ENCODE measurements at places on chromosomes 7 and 10.
A peak's percentile ranks its signal among the peaks of the same experiment; 100 is the strongest.

DNA sequence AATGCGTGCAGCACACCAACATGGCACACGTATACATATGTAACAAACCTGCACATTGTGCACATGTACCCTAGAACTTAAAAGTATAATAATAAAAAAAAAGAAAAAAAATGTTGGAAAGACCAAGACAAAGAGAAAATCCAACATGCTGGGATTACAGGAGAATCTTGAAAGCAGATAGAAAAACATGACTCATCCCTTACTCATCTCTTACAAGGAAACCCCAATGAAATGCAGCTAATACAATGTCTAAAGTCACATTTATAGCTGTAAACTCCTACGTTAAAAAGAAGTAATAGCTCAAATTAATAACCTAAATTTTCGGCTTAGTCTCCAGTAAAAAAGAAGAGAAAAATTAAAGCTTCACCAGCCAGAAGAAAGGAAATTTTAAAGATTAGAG lies 47.5 kb upstream of the DGKB start:
- no peak for DNase-seq

GRCh38 chr7:157372300-157373232 lies 35.8 kb downstream of the DNAJB6 start:
- DNase-seq = no peak

GRCh38 chr10:80460399-80461207 lies 6.5 kb downstream of the TSPAN14 start:
- DNase-seq = peak; percentile 38

DNA sequence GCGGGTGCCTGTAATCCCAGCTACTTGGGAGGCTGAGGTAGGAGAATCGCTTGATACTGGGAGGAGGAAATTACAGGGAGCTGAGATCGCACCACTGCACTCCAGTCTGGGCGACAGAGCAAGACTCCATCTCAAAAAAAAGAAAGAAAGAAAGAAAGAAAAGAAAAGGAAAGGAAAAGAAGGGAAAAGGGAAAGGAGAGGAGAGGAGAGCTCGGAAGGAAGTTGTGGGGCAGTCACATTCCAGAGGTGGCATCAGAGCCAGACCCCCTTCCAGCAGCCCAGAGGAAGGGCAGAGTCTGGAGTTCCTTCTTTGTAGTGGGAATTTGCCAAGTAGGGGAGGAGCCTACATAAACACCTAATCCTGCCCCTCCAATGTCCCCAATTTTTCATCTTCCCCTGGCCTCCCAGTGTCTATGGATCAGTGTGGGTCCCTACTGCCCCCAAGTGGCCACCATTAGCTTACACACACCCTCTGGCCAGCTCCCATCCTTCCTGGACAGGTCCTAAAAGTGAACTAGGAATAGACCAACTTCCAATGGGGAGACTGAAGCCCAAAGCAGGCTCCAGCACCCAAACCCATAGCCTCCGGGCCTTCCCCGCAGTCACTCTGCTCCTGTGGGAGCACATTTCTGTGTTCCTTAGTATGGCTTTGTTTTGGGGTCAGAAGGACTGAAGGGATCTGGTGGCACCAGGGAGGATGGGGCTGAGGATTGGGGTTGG lies 39.6 kb upstream of the HSPB1 start:
- DNase-seq = peak; percentile 72

GRCh38 chr7:51644216-51644615 lies 327.6 kb upstream of the COBL start:
- DNase-seq = no peak

GRCh38 chr7:2993868-2994267 lies 49.8 kb downstream of the CARD11 start:
- DNase-seq = no peak

DNA sequence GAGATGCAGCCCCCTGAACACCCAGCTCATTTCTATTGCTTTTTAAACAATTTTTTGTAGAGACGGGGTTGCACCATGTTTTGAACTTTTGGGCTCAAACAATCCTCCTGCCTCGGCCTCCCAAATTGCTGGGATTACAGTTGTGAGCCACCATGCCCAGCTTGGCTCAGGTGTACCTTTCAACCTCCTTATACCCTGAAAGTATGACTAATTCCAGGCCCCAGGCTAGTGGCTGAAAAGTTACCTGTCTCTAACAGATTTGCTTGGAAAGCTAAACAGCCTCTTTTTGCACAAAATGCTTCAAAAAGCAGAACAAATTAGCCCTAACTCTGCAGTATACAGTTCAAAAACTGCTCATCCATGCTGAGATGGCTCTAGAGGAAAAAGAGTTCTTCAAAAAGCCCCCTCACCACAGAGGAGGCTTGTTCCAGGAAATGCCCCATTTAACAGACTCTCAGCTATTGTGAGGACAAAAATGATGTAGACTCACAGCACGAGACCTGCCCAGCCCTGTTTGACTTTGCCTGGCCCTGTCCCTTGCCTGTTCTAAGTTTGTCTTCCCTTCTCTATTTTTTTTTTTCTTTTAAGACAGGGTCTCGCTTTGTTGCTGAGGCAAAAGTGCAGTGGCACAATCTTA lies 13.4 kb upstream of the AP1S1 start:
- DNase-seq = no peak

DNA sequence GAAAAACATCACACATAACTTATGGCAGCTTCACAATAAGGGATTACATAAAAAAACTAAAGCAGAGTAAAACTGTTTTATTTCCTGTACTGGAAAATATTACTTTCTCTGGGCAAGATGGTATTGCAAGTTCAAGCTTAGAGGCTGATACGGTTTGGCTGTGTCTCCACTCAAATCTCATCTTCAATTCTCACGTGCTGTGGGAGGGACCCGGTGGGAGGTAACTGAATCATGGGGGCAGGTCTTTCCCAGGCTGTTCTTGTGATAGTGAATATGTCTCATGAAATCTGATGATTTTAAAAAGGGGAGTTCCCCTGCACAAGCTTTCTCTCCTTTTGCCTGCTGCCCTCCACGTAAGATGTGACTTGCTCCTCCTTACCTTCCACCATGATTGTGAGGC lies 5.1 kb upstream of the LRRC27 start:
- no peak for DNase-seq

DNA sequence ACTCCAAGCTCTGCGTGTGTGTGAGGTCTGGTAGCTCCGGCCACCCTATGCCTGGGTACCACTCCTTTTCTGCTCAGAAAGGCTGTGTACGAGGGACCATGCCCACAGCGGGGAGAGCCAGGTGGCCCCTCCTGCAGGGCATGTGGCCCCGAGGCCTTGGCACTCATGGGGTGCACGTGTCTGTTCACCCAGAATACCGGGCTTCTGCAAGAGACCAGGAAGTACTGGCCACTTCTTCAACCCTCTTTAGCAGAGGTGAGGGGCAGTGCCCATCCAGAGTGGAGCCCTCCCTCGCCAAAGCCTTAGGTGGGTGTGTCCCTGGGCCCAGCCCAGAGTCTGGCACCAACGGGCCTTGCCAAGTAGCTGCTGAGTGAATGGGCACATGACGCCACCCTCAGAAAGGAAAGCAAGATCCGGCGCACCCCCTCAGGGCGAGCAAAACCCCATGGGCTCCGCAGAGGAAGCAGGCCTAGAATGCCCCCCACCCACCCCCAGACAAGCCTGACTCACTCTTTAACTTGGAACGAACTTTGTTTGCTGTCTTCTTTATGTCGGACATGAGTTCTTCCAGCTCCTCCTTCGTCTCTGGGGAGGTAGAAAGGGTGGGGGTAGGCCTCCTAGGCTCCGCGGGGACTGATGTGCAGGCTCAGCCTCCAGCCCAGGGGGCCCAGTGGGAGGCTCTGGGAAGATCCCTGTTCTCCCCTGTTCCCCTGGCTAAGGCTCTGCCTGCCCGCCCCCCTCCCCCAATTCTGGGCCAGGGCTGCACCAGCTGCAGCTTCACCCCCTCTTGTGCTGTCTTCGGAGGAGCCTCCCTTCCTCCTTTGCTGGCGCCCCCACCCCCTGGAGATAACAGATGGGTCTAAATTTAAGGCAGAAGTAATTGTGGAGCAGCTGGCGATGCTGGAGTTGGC lies 14.6 kb downstream of the STX1A start:
- DNase-seq = no peak

DNA sequence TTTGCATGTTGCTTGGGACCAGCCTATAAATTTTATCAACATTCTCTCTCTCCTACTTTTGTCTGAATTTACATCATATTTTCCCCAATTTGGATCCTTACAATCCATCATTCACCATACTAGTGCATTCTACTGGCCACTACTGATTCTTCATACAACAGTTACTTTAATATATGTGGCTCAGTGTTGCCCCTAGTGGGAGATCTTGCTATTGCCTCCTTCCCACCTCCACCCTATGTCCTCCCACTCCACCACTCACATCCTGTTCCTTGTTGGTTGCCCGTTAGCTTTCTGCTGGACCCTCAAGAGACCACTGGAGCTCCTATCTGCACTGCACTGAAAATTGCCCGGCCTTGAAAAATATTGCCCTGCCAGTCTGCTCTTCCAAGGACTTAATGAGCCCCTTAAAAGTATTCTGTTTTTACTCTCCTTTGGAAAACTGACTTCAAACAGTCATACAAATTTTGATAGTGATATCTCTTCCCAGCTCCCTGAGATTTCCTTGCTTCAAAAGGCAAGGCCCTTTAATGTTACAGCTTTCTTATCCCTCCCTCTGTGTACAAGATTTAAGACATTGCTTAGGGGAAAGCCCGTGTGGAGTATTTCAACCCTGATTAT lies 243.2 kb upstream of the TMEM229A start:
- no peak for DNase-seq

DNA sequence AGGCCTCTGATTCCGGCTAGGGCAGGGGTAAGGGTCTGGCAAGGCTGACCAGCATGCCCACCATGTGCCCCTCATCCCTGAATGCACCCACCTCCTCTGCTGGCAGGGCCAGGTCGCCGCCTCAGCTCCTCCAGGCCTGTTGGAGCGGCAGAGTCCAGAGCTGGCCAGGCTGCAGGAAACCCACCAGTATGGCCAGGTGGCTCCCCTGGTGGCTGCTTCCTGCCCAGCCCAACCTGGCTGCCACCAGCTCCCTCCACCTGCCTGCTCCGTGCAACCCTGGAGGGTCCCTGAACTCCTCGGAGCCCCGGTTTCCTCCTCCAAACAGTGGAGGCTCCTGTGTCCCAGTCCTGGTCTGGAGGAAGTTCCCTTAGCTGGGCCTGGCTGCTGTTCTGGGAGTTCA lies 39.6 kb downstream of the MICALL2 start:
- no peak for DNase-seq

- no peak for DNase-seq
These were observed 87.3 kb downstream of the LHFPL3 start for GRCh38 chr7:104415700-104416099.

- DNase-seq = peak; percentile 62
These were observed 682.7 kb upstream of the IGFBP3 start for GRCh38 chr7:46603780-46604179.

DNA sequence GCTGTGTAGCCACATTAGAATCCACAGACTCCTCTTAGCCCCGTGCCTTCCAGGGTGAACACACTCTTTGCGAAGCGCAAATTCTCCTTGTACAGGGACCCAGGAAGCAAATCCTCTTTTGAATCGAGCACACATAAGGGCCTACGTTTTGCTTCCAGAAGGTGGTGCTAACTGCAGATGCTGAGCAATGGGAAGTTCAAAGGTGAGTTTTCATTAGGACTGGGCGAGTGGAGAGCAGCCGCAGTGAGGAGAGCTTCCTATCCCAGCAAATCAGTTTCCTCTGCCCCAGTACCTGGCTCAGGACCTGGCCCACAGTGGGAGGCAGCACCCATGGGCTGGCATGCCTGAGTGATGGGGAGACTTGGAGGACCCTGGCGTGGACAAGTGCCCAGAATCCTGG lies 23.5 kb upstream of the GPR26 start:
- no peak for DNase-seq

- peak; percentile 24 for DNase-seq
These were observed 687 bp downstream of the HELLS start for GRCh38 chr10:94546049-94546900.

DNA sequence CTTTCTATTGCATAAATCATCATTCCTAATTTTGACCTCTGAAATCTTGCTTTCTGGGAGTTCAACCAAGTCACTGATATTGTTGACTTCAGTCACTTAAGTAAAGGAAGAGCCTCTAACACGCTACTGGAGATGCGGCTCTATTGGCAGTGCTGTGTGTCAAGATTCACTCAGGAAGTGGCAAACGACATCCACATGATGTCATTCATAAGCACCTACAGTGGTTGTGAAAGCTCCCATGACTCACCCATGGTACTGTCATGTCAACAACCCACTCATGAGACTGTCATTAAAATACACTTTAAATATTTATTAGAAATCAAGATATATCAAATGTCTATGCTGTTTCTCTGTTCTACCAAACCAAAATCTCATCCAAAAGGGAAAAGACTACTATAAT lies 52.5 kb upstream of the LHFPL3 start:
- DNase-seq = no peak

- peak; percentile 84 for DNase-seq
These were observed 13.5 kb upstream of the TSPAN13 start for GRCh38 chr7:16739863-16740622.

DNA sequence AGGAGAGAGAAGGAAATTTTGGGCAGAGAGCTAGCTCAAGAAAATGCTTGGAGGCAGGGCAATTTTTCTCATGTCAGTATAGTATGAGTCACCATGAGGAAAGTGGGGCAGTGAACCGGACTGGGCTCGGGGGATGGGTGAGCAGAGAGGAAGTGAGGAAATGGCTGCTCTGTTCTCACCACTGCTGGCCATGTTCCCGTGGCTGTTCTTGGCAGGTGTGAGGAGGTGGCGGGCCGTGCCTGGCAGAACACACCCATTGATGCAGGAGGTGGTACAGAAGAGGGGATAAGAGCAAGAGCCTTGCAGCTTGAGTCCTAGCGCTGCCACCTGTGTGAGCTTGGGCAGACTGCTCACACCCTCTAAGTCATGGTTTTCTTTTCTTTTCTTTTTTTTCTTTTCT lies 304.4 kb upstream of the LYZL1 start:
- peak; percentile 82 for DNase-seq

- DNase-seq = peak; percentile 35
These were observed 136.5 kb upstream of the NAMPT start for GRCh38 chr7:106421181-106421762.

- DNase-seq = peak; percentile 77
These were observed 17.7 kb downstream of the OCM2 start for GRCh38 chr7:97971990-97972943.

DNA sequence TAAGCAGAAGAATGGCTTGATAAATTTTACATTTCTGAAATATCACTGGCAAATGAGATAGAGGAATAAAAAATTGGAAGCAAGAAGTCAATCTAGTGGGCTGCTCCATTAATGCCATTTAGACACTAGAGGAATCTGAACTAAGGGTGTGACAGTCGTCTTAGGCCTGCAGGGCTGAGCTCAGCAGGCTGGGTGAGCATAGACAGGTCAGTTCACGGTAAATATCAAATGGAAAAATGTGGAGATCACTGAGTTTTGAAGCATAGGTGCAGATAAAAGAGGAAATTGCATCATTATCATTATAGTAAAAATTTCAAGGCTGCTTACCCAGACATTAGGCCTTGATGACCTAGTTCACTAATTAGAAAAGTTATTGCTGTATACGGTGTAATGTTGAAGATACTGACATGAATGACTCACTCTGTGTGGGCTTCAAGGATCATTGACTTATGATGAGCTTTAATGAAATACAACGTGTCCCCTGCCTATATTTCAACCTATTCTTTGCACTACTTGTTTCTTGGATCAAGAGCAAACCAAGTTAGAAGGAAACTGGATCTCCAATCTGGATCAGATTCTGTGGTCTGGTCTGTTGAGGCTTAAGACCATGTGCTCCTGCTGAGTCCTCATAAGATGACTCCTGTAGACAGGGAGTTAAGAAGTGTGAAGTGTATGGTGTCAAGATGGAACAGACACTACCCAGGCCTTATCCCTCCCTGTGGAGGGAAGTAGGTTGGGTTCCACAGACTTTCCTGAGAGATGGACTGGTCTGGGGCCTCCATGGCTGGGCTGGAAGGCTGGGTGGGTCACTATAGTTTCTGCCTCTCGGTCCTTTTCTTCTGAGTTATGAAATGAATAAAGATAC lies 3.6 kb downstream of the OR2F2 start:
- no peak for DNase-seq

GRCh38 chr10:5373307-5373706 lies 8.5 kb downstream of the UCN3 start:
- no peak for DNase-seq

Data from hepatic stellate cell (primary cell).